ENCODE measurements at places on chromosomes 16 and 17.

DNA sequence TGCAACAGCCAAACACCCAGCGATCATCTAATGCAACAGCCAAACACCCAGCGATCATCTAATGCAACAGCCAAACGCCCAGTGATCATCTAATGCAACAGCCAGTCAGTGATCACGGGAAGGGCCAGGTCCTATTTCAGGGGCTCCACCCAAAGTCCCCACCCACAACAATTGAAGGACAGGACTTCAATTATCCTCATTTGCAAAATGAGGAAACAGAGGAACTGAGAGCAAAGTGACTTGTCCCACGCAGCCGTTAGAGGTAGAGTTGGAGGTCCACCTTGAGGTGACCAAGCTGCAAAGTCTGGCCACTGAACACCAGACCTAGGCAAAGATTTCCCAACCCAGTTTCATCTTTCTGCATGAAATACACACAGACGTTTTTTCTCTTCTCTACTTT, 3.7 kb downstream of the ZG16B start:
- no peak for DNase-seq

GRCh38 chr16:68563631-68564381, 24.7 kb downstream of the ZFP90 start:
- no peak for DNase-seq

DNA sequence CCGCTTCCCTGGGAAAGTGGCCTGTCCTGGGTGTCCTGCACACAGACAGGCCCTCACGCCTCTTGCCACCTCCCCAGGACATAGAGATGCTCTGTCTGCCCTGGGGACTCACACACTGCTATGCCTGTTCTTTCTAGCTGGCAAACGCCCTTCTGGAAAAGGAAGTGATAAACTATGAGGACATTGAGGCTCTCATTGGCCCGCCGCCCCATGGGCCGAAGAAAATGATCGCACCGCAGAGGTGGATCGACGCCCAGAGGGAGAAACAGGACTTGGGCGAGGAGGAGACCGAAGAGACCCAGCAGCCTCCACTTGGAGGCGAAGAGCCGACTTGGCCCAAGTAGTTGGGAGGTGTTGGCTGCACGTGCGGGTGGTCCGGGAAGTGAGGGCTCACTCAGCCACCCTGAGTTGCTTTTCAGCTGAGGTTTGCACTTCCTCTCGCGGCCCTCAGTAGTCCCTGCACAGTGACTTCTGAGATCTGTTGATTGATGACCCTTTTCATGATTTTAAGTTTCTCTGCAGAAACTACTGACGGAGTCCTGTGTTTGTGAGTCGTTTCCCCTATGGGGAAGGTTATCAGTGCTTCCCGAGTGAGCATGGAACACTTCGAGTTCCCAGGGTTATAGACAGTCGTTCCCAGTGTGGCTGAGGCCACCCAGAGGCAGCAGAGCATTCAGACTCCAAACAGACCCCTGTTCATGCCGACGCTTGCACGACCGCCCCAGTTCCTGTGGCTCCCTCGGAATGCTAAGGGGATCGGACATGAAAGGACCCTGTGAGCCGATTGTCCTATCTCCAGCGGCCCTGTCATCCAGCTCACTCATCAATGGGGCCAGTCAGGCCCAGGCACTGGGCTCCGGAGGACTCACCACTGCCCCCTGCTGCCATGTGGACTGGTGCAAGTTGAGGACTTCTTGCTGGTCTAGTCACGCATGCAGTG, 3.5 kb upstream of the RPL13 start:
- peak; percentile 95 for DNase-seq

- DNase-seq: no peak
These were observed 12.4 kb downstream of the CCDC43 start for GRCh38 chr17:44677136-44677535.

DNA sequence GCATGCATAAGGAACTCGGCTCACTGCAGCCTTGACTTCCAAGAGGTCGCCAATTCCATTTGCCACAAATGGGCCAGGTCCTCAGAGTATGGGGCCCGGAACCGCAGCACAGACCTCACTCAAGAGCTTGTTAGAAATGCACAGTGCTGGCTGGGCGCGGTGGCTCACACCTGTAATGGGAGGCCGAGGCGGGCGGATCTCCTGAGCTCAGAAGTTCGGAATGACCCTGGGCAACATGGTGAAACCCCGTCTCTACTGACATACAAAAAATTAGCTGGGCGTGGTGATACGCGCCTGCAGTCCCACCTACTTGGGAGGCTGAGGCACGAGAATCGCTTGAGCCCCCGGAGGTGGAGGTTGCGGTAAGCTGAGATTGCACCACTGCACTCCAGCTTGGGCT, 19.6 kb upstream of the N4BP1 start:
- no peak for DNase-seq

DNA sequence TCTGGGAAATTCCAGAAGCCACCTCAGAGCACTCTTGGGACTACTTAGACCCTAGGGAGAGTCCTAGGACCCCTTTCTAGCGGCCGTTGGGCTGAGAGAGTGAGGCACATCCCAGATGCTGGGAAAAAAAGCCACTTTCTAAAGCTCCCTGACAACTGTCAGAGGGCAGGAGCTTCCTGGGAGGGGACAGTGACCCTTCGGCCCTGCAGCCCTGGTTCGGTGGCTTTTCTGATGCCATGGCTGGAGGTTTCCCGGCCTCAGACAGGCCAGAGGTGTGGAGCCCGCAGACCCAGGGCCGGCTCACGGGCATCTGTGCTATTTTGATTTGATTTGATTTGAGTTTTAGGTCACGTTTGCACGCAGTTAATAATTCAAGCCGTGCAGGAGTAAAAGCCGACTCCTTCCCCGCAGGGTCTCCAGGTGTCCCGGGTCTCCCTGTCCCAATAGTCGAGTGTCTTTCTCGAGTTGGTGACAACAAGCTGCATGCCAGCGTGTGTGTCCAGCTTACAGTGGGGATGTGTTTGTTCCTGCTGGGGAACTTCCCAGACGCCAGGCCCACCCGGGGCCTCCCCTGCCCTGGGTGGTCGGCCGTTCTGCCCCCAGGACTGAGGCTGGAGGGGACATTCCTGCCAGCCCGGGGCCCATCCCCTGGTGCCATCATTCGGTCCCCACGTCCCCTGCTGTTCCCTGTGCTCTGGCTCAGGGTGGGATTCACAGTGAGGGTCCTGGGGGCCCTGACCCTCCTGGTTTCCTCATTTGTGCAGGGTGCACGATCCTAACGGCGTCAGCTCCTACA, 1.0 kb upstream of the CBFA2T3 start:
- no peak for DNase-seq

DNA sequence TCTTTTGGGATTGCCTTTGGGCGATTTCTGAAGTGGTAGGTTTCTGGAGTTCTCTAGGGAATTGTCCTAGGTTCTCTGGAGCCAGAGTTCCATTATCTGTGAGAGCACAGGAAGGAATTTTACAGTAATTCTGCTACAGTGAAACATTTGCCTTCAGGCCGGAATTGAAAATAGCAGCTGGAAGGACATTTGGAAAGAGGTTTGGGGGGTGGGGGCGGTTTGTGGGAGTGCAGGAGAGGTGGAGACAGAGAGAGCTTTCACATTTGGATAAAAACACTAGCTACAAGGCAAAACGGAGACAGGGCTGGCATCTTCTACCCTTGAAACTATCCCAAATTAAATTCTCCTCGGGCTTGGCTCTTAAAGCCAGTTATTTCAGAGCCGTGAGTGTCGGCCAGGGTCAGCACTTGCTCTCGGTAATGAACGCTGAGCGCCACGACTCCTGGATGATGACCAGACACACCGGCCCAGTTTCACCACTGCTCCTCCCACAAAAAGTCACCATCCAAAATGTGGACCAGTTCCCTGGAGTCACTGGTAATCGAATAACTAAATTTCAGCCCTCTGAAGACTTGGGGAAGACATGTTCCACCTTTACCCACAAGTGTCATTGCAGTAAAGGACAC, 67.7 kb upstream of the TANC2 start:
- peak; percentile 33 for DNase-seq

DNA sequence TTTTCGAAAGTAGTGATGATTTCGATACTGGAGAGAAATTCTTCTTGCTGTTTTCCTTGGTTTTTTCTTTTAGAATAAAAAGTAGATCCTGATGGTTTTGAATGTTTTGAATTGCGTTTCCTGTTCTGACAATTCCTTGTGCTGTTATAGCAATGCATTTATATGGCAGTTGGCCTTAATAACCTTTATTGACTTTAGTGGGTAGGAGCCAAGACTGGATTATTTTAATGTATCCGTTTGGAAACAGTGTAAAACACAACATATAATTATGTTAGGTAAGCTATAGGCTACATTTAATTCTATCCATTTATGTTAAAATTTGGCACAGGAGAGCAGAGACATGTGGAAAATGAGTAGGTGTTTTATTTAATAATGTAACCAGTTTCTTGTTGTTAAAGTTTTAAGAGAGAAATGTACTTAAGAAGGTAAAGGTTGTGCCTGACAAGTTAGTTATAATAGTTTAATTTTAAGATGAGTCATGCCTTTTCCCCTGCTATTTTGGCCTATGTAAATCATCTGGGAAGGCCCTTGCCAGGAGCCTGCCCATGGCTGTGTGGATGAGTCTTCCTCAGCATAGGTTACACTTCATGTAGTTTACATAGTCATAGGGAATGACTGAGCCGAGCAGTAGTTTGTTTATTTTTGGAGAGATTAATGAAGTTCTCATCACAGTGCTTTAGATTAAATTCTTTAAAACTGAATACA, 189.9 kb downstream of the FTO start:
- no peak for DNase-seq

- no peak for DNase-seq
These were observed 86.8 kb downstream of the NTN1 start for GRCh38 chr17:9108146-9108545.

GRCh38 chr17:49404361-49404760, 10.3 kb downstream of the PHB1 start:
- no peak for DNase-seq

DNA sequence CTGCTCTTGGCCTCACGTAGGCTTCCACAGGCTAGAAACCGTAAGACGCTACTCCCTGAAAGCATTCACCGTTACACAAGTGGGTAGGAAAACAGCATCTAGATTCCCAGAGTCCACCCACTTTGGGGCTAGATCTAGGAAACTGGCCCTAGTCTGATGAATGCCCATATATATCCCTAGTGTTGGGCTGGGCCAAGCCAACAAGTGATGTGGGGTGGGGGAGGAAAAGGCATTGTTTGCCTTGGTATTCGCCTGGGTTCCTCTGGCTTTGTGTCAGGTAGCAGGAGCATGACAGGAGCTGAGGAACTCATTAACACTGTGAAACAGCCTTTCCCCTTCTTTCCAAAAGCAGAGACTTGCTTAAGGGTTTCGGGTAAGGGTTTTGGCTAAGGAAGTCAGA, 112.4 kb downstream of the SMG6 start:
- DNase-seq: no peak

DNA sequence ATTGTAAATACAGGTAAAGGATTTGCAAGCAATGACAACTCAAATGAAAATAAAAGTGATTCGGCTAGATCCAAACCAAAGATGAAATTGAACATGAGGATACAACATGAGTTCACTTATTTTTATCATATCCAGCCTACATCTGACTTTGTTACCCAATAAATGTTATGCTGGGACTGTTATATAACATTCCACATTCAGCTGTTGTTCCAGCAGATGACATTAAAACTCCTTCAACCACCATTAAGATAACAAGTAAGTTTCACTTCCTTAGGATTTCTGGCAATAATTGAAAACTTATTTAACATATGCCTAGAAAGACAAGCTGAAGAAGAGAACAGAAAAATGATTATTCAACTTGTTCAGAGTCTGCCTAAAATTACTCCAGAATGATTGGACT, 729.4 kb downstream of the CDH11 start:
- DNase-seq: no peak

DNA sequence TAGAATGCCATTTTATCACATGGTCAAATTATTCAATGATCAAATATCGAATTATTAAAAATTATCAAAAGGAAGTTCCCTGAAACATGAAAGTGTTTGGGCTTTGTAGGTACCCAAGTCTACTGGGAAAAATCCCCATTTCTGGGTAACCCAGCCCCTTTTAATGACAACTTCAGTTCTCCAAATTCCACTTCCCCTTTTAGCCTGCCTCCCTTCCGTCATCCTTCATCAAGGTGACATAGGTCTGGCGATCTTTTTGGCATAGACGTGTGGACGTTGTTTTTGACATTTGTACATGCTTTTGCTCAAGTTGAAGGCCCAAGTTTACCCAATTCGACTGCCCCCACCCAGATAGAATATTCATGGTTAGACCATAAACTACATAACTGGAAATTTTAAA, 660.9 kb downstream of the MAF start:
- DNase-seq: no peak

GRCh38 chr16:28285649-28286048, 6.7 kb upstream of the SBK1 start:
- no peak for DNase-seq

DNA sequence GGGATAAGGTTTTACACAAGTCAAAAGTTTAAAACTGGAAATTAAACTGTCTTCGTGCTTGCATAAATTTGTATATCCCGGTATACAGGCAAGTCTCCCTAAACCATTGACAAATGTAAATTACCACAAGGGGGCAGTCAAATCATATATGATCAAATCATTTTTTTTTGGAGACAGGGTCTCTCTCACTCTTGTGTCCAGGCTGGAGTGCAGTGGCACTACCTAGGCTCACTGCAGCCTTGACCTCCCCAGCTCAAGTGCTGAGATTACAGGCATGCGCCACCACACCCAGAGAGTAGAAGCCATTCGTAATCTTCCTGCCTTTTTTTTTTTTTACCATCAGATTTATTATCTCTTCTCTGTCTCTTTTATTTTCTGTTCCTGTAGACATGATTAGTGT, 18.5 kb downstream of the TOP2A start:
- DNase-seq: no peak

GRCh38 chr17:82900741-82901140, 60.9 kb upstream of the ZNF750 start:
- DNase-seq: no peak

- DNase-seq: no peak
These were observed 148.1 kb downstream of the SOCS1 start for GRCh38 chr16:11107780-11108465.

GRCh38 chr17:10211666-10212065, 13.3 kb upstream of the GAS7 start:
- DNase-seq: no peak

DNA sequence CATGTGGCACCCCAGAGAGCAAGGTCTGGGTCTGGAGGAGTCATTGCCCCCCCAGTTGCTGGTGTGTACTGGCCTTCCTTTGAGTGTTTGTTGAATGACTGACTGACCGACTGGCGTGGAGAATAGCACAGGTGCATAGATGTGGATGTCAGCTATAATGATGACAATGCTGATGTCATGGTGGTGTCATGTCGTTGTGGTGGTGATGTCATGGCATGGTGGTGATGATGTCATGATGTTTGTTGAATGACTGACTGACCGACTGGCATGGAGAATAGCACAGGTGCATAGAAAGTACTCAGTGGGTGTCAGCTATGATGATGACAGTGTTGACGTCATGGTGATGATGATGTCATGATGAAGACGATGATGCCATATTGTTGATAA, 22.1 kb downstream of the TMEM114 start:
- no peak for DNase-seq

GRCh38 chr17:38798614-38799500, 499 bp downstream of the PIP4K2B start:
- peak; percentile 57 for DNase-seq

- no peak for DNase-seq
These were observed 64.1 kb downstream of the RMI2 start for GRCh38 chr16:11409398-11409797.

- DNase-seq: no peak
These were observed 1.5 kb upstream of the MARF1 start for GRCh38 chr16:15644267-15644961.

- DNase-seq: no peak
These were observed 61.0 kb downstream of the ABHD15 start for GRCh38 chr17:29505836-29506235.

All from glutamatergic neuron (in vitro differentiated cells).